Small intestine (tissue), 16 donors: ENCODE measurements at places on chromosomes 12 and 14. TPM values are rescaled to one million over a fixed set of nuclear protein-coding genes. Genes with fewer than 3 reads are reported as not detected.

PPP1R3E gene
- 8.4 TPM for polyA plus RNA-seq

APOF gene
- 0.19 TPM for polyA plus RNA-seq

- H3K4me1 ChIP-seq = no peaks in the 10 kb centered on the region
- no peaks in the 10 kb centered on the region for H3K36me3 ChIP-seq
- H3K27me3 ChIP-seq = no peaks in the 10 kb centered on the region
- DNase-seq = no peak
- H3K27ac ChIP-seq = no peak overlapping the region
Measured at GRCh38 chr14:37062191-37062803, 110.1 kb downstream of the SLC25A21 start.

- no peaks in the 10 kb centered on the region for H3K27me3 ChIP-seq
- no peaks in the 10 kb centered on the region for H3K36me3 ChIP-seq
- H3K27ac ChIP-seq = no peak overlapping the region
- no peak overlapping the region for H3K4me3 ChIP-seq
- no peak for DNase-seq
Measured at GRCh38 chr12:62654326-62655241, 188.0 kb downstream of the MON2 start.

KRT74 gene
- polyA plus RNA-seq = 0.27 TPM

DNA sequence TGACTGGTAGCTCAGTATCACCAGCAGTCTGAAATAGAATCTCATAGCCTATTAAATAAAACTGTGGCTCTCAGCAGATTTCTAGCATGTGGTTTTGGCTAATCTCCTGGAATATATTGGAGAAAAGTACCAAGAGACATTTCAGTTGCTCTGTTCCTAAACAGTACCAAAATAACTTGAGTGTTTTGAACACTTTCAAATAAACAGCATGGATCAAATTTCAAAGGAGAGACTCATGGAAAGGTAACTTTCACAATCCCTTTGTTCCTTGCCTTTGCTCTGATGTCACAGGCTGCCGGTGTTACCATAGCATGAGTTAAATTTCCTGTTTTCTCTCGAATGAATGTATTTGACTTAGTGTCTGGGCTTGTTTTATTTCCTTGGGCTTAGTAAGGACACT, 3.4 kb downstream of the ARG2 start:
- no peak overlapping the region for H3K27ac ChIP-seq
- no peaks in the 10 kb centered on the region for H3K4me1 ChIP-seq
- no peak overlapping the region for H3K4me3 ChIP-seq
- no peaks in the 10 kb centered on the region for H3K36me3 ChIP-seq
- no peak for DNase-seq

DNA sequence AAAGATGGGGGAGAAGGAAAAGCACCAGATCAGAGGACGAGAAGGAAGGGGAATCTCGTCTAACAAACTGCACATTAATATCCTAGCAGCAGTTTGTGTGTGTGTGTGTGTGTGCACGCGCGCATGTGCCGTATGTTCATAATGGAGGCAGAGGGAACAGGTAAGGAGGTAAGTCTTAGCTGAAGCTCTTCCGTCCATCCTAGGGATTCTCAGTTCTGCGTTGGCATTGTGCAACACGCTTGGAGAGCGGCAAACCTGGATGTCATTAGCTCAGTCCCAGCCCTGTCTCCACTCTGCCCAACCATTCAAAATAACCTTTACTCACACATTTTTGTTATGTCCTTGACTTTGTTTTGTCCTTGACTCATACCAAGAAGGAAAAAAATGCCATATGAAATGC, 1.6 kb upstream of the C1R start:
- H3K4me1 ChIP-seq = peaks cover 12% of the 10 kb centered on the region
- H3K27me3 ChIP-seq = peaks cover 6% of the 10 kb centered on the region
- peaks cover 2% of the 10 kb centered on the region for H3K36me3 ChIP-seq
- DNase-seq = no peak

GRCh38 chr12:126384026-126384564, 1318.9 kb downstream of the AACS start:
- H3K27ac ChIP-seq = no peak overlapping the region
- H3K27me3 ChIP-seq = no peaks in the 10 kb centered on the region
- H3K36me3 ChIP-seq = no peaks in the 10 kb centered on the region
- H3K4me1 ChIP-seq = no peaks in the 10 kb centered on the region
- DNase-seq = no peak

SPIC gene
- polyA plus RNA-seq = not detected

DNA sequence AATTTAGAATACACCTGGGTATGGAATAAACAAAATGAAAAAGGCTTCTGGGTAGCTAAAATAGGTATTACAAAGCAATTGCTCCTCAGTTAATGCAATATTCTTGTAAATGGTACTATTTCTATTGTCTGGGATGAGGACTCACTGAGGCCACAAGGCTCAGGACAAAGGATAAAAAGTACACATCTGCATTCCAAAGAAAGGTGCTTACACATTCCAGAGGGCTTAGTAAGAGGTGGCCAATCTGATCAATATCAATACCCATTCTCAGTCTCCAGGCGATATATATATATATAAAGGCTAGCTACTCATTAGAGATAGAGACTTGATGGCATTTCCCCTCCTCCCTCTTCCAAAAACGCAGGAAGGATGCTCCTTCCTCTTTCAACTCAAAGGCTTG, 43.8 kb downstream of the ATXN7L3B start:
- no peak overlapping the region for H3K4me3 ChIP-seq

DNA sequence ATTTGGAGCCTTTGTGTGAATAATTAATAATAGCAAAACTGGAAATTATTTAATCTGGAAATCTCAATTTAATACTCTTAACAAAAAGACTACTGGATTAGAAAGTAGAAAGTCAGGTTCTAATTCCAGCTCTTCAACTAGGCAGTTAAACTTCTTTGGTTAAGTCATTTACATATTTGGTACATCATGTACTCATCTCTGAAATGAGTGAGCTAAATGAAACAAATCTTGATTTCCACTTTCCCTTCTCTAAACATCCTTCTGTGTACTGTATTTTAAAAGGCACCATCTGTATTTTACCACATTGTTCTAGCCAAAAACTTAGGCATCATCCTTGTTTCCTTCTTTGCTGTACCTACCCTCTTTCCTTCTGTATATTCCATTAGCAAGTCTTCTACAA, 26.9 kb downstream of the CRADD start:
- peak overlapping the region; percentile 27 for H3K27ac ChIP-seq
- H3K4me3 ChIP-seq = no peak overlapping the region
- H3K4me1 ChIP-seq = peaks cover 6% of the 10 kb centered on the region
- DNase-seq = no peak
- H3K27me3 ChIP-seq = no peaks in the 10 kb centered on the region

- H3K27ac ChIP-seq = no peak overlapping the region
- H3K27me3 ChIP-seq = no peaks in the 10 kb centered on the region
- H3K4me3 ChIP-seq = no peak overlapping the region
- H3K4me1 ChIP-seq = no peaks in the 10 kb centered on the region
Measured at GRCh38 chr12:14995583-14996425, 23.0 kb downstream of the PDE6H start.

GRCh38 chr12:27733052-27733656, 22.5 kb downstream of the MRPS35 start:
- peak; percentile 45 for DNase-seq
- H3K27ac ChIP-seq = no peak overlapping the region
- no peak overlapping the region for H3K4me3 ChIP-seq
- H3K27me3 ChIP-seq = no peaks in the 10 kb centered on the region
- no peaks in the 10 kb centered on the region for H3K4me1 ChIP-seq

DNA sequence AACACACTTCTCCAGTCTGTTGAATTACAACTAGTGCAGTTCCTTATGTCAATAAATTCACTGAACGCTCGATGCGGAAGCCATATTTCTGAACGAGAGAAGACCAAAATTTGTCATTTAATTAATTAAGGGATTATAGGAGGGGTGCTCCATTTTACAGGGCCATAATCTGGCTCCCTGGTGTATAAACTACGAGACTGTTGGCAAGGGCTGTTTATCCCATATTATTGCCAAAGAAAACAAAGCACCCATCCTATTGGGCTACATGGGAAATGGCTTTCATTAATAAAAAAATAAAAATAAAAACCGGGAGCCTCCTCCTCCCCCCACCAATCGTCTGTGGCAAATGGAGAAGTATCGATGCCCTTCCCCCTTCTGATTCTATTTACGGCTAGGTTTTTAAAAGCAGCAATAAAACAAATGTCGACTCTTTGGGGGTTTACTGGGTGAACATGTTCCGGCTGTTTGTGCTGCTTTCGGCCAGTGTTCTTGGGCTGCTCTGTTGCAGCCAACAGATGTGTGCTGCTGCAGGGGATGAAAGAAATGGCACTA, 24.8 kb downstream of the ATF7 start:
- H3K27me3 ChIP-seq = no peaks in the 10 kb centered on the region
- H3K36me3 ChIP-seq = no peaks in the 10 kb centered on the region
- H3K4me3 ChIP-seq = no peak overlapping the region
- no peak overlapping the region for H3K27ac ChIP-seq

NGB gene
- polyA plus RNA-seq = not detected

GRCh38 chr12:128513331-128513730, 246.4 kb downstream of the TMEM132C start:
- no peak for DNase-seq
- no peaks in the 10 kb centered on the region for H3K4me1 ChIP-seq
- H3K27me3 ChIP-seq = no peaks in the 10 kb centered on the region
- no peak overlapping the region for H3K4me3 ChIP-seq
- H3K36me3 ChIP-seq = no peaks in the 10 kb centered on the region

DNA sequence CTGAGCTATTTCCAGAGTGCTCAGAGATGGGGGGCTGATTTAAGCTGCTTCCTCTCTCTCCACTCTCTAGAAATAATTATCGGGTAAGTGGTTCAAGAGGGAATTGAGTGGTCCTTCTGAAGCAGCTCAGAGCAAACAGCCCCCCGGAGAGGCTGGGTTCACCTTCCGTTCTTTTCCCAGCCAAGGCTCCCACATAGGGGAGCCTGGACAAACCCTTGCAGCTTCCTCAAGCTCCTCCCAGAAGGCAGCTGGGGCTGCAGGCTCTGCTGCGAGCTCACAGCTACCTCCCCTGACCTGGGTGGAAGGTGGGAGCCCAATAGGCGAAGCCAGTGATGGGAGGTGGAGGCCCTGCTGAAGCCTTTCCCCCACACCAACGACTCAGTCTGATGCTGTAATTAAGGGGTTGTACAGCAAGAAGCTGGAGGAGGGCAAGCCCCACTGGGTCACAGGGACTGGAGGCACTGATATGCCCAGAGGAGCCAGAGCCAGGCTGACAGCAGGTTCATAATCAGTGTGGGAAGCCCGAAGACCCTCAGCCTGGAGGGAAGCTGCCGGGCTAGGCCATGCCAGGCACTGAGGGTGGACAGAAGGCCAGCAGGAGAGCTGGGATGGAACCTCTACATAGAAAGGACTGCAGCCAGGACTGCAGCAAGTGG, 52.4 kb downstream of the ARL6IP4 start:
- H3K36me3 ChIP-seq = peaks cover 2% of the 10 kb centered on the region
- DNase-seq = no peak
- no peak overlapping the region for H3K4me3 ChIP-seq
- H3K27me3 ChIP-seq = no peaks in the 10 kb centered on the region

DNA sequence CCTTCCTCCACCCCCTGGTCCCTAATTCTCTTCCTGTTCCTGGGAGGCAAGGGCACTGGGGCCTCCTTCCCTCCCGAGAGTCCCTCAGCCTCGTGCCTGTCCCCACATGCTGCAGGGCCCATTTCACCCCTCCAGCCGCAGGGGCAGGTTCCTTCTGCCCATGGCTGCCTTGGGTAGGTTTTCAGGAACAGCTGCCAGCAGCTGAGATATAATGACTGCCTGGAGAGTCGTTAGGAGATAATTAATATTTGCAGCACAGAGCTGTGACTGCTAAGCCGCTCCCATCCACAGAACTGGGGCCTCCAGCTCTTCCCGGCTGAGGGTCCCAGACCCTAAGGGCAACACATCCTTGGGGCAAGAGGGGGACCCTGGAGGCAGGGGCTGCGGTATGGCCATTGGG, 211.9 kb upstream of the LHX5 start:
- H3K27ac ChIP-seq = no peak overlapping the region
- DNase-seq = no peak
- no peaks in the 10 kb centered on the region for H3K4me1 ChIP-seq
- no peaks in the 10 kb centered on the region for H3K36me3 ChIP-seq
- H3K27me3 ChIP-seq = peaks cover 3% of the 10 kb centered on the region

GRCh38 chr12:69036533-69036932, 103.6 kb upstream of the CPM start:
- H3K36me3 ChIP-seq = no peaks in the 10 kb centered on the region
- H3K27ac ChIP-seq = no peak overlapping the region
- no peak for DNase-seq
- no peaks in the 10 kb centered on the region for H3K4me1 ChIP-seq
- H3K27me3 ChIP-seq = no peaks in the 10 kb centered on the region

- DNase-seq = no peak
- peaks cover 8% of the 10 kb centered on the region for H3K27me3 ChIP-seq
- no peak overlapping the region for H3K27ac ChIP-seq
- H3K4me3 ChIP-seq = peak overlapping the region; percentile 47
- peaks cover 15% of the 10 kb centered on the region for H3K4me1 ChIP-seq
Measured at GRCh38 chr12:55741931-55742680, 816 bp upstream of the GDF11 start.

OASL gene
- 0.56 TPM for polyA plus RNA-seq

- peak; percentile 78 for DNase-seq
- H3K36me3 ChIP-seq = no peaks in the 10 kb centered on the region
- H3K4me3 ChIP-seq = no peak overlapping the region
- H3K27me3 ChIP-seq = no peaks in the 10 kb centered on the region
- no peak overlapping the region for H3K27ac ChIP-seq
- H3K4me1 ChIP-seq = peaks cover 5% of the 10 kb centered on the region
Measured at GRCh38 chr14:104768437-104769323, 15.7 kb downstream of the SIVA1 start.

HOXC9 gene
- not detected for polyA plus RNA-seq

SPTB gene
- 1.2 TPM for polyA plus RNA-seq

GRCh38 chr14:82224610-82225009, 691.0 kb upstream of the SEL1L start:
- no peaks in the 10 kb centered on the region for H3K36me3 ChIP-seq
- no peaks in the 10 kb centered on the region for H3K4me1 ChIP-seq
- no peaks in the 10 kb centered on the region for H3K27me3 ChIP-seq
- no peak for DNase-seq
- H3K27ac ChIP-seq = no peak overlapping the region
- no peak overlapping the region for H3K4me3 ChIP-seq

- no peak overlapping the region for H3K27ac ChIP-seq
- no peak for DNase-seq
- H3K36me3 ChIP-seq = no peaks in the 10 kb centered on the region
- peaks cover 4% of the 10 kb centered on the region for H3K27me3 ChIP-seq
- no peak overlapping the region for H3K4me3 ChIP-seq
Measured at GRCh38 chr12:49965836-49966235, 4.2 kb downstream of the AQP5 start.

ADCY6 gene
- 27.7 TPM for polyA plus RNA-seq

PTPRB gene
- polyA plus RNA-seq = 1.8 TPM

GRCh38 chr12:2467447-2468195, 327.1 kb upstream of the FKBP4 start:
- no peak overlapping the region for H3K27ac ChIP-seq
- no peak for DNase-seq
- no peaks in the 10 kb centered on the region for H3K4me1 ChIP-seq
- H3K27me3 ChIP-seq = no peaks in the 10 kb centered on the region
- H3K4me3 ChIP-seq = no peak overlapping the region

DNA sequence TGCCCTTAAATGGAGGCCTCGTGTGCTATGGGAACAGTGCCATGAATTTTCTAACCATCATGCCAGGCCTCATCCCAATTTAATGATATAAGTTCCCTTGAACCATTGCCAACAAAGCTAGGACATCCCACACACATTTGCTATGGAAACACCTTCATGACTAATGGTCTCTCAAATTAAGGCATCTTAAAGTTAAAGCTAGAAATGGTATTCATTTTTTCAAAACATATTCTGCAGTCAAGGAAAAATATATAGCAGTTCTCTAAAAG, 117.3 kb downstream of the BTG1 start:
- no peak for DNase-seq
- H3K27me3 ChIP-seq = no peaks in the 10 kb centered on the region
- peaks cover 3% of the 10 kb centered on the region for H3K4me1 ChIP-seq
- no peaks in the 10 kb centered on the region for H3K36me3 ChIP-seq
- H3K27ac ChIP-seq = no peak overlapping the region
